ENCODE measurements at places on chromosomes 7 and 10.

DNA sequence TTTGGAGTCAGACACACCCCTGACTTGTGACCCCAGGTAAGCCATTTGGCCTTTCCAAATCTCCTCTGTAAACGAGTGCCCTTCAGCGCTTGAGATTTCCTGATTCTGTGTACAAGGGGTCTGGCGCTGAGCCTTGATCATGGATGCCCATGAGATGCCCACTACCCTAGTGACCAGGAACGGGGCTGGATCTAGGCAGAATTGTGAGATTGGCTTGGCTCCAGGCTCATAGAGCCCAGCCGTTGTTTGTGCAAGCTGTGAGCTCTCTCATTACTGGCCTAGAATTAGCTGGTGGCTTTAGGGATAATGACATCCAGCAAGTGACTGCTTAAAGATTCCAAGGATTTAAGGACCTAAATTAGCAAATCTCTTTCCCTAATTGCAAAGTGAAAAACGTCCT, 84.9 kb downstream of the CAMK1D start:
- DNase-seq: no peak

DNA sequence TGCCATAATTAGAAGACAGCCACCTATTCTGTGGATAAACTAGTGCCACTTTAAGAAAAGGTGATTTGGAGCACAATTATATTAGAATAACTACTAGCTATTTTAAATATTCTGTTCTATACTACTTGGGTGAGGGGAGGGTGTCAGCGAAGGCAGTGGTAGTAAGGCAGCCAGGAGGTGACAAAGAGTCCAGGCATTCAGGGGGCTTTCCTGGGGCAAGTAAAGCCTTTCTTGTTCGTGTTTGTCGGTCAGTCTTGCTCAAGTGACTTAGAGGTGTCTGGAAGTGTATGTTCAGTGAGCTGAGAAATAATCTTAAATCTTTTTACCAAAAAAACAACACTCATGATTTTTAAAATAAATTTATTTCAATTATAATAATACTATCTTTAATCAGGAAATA, 34.4 kb downstream of the ADD3 start:
- no peak for DNase-seq

DNA sequence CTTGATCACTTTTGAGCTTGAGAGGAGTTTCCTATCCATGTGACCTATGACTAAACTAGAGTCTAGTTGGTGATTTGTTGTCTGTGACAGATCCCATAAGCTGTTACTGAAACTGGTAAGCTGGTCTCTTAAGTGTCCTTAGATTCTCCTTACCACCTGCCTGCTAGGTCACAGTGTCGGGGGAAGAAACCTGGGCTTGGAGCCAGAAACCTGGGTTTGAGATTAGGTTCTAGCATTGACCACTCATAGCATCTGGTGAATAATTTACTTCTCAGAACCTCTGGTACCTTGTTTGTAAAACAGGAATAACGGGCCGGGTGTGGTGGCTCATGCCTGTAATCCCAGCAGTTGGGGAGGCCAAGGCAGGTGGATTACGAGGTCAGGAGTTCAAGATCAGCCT, 21.8 kb upstream of the ITPRID1 start:
- DNase-seq: no peak

GRCh38 chr7:27094304-27095049, 1.3 kb downstream of the HOXA1 start:
- no peak for DNase-seq

DNA sequence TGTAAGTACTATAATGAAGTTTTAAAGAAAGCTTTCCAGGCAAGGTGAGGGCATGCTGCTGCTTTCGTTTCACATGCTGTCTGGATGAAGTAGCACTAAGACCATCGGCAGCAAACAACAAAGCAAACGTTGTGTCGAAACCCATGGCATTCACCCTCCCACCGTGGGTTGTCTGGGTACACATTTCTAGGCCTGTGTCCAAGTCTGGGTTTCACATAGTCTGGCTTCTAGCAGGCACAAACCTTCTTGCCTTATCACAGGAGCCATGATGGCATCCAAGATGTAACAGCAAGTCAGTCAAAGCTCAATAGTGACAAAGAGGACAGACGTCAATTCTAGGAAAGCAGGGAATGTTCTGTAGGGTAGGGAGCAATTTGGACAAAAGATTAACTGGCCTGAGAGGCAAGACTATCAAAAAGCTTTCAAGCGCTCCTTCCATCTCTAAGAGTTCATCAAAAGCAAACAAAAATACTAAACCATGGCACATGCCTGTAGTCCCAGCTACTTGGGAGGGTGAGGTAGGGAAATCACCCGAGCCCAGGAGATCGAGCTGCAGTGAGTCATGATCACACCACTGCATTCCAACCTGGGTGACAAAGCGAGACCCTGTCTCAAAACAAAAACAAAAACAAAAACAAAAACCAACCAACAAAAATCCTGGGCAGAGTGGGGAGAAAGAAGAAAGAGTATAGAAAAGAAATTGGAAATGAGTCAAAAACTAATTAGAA, 42.7 kb downstream of the PAXIP1 start:
- DNase-seq: no peak

DNA sequence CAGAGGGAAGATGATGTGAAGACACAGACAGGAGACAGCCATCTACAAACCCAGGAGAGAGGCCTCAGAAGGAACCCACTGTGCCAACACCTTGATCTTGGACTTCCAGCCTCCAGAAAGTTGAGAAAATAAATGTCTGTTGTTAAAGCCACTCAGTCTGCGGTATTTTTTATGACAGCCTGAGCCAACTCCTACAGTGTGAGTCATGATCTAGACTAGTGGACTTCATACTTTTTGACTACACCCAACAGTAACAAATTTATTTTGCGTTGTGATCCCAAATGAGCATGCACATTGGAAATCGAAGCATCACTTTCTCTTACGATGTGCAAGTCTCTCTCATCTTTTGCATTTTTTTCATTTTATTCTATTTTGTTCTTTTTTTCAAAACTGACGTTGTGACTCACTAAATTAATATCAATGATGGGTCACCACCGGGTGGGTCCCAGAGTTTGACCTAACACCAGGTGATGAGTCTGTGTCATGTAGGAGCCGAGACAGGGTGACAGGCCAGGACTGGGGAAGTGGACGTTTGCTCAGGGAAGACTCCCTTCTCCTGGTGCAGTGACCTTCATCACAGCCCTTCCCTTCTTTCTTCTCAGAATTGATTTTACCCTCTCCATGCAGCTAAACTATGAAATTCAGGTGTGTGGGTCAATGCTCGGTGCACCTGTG, 28.9 kb downstream of the PHYH start:
- no peak for DNase-seq

DNA sequence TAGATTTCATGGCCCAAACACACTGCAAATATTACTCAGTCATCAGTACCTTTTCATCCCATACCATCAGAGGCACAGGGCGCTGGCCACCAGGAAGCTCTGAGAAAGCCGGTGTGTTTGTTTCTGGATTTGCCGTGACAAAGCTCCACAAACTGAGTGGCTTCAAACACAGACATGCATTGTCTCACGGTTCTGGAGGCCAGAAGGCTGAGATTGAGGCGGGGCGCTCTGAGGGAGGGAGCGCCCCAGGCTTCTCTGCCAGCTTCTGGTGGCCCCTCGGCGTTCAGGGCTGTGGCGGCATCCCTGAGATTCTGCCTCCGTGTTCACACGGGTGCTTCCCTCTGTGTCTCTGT, 3.7 kb upstream of the TTYH3 start:
- no peak for DNase-seq

- no peak for DNase-seq
These were observed 40.4 kb downstream of the ASAH2 start for GRCh38 chr10:50210876-50211275.

GRCh38 chr10:35391153-35391953, 55.0 kb downstream of the CCNY start:
- no peak for DNase-seq

- DNase-seq: no peak
These were observed 55.3 kb upstream of the YAE1 start for GRCh38 chr7:39510864-39511354.

DNA sequence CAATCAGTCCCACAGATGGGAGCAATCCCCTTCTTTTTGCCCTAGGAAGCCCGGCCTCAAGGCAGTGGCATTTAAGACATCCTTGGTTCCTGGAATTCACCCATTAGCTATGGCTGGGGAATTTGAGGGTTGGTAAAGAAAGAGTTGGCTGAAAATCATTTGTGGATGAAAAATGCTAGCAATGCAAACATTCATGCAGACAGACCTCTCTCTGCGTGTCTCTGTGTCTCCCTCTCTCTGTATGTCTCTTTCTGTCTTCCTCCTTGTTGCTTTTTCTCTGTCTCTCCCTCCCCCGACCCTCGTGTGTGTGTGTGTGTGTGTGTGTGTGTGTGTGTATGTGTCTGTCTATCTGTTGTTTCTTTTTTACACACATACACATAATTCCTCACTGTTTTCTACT, 19.4 kb downstream of the LDB3 start:
- DNase-seq: no peak

GRCh38 chr10:5940807-5941218, 36.5 kb downstream of the IL15RA start:
- DNase-seq: no peak

- no peak for DNase-seq
These were observed 38.2 kb upstream of the GTF2I start for GRCh38 chr7:74619235-74619860.

DNA sequence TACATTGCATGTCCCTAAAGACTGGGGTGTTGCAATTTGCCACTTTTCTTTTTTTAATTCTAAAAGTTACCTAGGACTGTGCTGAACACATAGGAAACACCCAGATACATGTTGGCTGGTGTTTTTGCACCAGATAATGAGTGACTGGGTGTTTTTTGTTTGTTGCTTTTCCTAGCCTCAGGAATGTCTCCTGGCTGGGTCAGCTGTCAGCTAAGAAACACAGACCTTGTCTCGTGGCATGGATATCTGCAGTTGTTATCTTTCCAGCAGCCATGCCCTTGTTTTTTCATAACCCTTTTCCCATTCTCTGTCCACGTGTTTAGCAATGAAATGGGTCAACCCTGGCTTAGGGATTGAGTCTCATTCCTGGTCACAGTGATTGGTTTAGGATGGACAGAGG, 433.9 kb upstream of the ZMIZ1 start:
- DNase-seq: no peak

GRCh38 chr7:158270106-158270775, 317.4 kb downstream of the PTPRN2 start:
- no peak for DNase-seq

DNA sequence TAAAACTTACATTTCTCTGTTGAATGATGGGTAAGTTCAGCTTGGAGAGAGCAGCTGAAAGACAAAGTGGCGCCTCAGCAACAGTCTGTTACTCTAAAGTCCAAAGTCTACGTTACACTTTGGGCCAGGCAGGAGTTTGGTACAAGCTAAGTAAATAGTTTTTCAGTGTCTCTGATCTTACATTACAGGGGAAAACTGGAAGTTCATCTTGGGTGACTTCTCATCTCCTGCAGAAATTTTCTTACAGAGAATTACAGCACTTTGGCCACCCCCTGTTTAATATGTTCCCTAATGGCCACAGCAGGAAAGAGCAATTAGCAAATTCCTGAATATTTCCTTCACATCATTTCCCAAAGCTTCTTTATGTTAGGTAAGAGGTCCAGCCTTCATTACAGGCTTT, 67.1 kb downstream of the ABCC2 start:
- DNase-seq: no peak

DNA sequence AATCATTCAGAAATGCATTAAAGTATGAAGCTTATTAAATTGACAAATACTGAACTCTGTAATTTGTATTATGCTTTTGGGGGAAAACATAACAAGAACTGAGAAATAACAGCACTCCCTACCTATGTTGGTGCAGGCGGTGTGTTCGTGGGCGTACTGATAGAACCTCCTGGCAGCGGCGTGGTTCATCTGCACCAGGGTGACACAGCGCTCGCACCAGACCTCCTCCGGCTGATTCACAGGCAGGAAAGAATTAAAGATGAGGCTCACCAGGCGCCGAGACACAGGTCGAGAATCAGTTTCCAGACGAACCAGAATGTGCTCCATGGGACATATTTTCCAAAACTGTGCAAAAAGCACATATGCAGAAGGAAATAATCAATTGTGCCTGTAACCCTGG, 40.2 kb downstream of the NCAPG2 start:
- no peak for DNase-seq

GRCh38 chr7:133009426-133010252, 72.3 kb downstream of the CHCHD3 start:
- no peak for DNase-seq

GRCh38 chr10:122311051-122311410, 39.9 kb downstream of the BTBD16 start:
- no peak for DNase-seq

DNA sequence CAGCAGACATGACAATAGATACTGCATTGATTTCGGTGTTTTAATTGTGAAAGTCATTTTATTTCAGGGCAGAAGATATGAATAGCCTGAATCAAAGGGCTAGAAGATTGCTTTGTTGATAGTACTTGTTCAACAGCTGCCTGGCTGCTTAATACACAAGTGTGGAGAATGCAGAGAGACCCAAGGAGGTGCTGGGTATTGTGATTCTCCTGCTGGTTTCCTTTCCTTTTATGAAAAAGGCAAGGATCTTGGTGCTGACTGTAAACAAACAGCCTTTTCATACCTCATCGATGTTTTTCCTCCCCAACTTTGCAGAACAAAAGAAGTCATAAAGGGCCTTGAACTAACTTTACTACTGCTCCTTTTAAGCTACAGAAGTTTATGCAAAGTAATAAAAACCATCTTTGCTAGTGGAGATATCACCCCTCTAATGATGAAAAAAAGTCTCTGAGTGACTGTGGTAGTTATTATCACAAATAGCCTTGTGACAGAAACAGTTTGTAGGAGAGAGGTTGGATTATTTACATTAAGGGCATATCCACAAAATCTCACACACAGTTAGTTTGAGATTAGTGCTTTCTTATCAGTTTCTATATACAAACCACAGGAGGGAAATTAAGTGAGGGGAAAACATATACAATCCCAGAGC, 800.0 kb downstream of the LRMDA start:
- no peak for DNase-seq

All from cortex of kidney (tissue), 1 donor.